Kidney tubule cell (primary cell): ENCODE measurements at places on chromosomes 1 and 21.

DNA sequence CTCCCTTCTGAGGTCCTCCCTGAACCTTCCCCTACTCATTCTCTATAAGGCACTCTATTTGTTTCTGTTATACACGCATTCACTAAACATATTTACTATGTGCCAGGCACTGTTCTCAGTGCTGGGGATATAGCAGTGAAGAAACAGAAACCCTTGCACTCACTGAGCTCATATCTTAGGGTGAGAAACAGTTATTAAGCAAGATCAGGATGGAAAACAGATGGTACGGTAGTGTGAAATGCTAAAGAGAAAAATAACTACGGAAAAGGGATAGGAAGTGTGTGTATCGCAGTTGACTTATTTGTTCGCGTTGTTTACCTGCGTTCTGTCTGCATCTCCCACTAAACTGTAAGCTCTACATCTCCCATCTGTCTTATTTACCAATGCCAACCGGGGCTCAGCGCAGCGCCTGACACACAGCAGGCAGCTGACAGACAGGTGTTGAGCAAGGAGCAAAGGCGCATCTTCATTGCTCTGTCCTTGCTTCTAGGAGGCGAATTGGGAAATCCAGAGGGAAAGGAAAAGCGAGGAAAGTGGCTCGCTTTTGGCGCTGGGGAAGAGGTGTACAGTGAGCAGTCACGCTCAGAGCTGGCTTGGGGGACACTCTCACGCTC is 572 bp downstream of the CYB5RL start:
- no peak for DNase-seq

DNA sequence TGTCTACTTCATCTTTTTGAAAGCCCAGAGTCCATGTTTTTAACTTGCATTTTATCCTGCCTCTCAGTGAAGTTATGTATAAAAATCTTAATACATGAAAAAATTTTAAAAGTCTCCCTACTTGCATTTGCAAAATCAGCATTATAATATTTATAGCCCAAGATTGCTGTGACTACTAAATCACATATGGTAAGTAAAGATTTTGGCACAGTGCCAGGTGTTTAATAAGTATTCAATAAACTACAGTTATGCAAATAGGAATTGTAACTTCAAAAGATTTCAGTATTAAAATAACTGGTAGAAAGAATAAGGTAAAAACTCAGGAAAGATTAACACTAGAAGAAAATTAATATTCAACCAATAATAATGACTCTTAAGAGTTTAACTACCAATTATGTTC is 641.7 kb downstream of the LRRIQ3 start:
- no peak for DNase-seq

- peak; percentile 18 for DNase-seq
Observed at GRCh38 chr1:160544647-160545046, 21.6 kb upstream of the SLAMF6 start.

GRCh38 chr1:161763522-161764098 is 2.5 kb upstream of the ATF6 start:
- DNase-seq, result peak; percentile 39

DNA sequence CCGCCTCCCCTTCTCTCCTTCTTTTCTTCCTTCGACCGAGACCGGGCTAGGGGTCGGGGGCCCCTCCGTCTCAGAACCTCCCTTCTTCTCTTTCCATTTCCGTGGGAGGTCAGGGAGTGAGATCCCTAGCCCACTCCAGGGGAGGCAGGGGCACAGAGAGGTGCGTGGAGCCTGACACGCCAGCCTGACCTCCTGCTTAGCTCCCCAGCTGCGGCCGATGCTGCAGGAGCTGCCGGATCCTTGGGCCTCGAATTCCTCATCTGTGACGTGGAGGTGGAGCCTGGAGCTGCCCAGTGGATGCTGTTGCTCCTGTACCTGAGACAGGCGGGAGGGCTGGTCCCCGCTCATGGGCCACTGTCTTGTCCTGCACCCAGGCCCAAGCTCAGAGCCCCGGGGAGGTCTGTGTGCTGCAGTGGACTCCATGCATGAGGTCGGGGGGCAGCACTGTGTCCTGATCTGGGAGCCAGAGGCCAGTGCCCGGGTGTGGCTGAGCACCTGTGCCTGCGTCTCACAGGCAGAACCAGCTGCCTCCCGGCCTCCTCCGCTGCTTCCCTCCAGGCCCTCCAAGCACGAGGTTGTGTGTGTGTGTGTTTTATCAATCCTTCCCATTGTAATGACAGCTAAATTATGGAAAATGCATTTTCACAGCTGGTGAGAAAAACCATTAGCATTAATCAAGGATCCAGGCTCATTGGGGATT is 55.3 kb upstream of the TTC34 start:
- DNase-seq, result no peak

DNA sequence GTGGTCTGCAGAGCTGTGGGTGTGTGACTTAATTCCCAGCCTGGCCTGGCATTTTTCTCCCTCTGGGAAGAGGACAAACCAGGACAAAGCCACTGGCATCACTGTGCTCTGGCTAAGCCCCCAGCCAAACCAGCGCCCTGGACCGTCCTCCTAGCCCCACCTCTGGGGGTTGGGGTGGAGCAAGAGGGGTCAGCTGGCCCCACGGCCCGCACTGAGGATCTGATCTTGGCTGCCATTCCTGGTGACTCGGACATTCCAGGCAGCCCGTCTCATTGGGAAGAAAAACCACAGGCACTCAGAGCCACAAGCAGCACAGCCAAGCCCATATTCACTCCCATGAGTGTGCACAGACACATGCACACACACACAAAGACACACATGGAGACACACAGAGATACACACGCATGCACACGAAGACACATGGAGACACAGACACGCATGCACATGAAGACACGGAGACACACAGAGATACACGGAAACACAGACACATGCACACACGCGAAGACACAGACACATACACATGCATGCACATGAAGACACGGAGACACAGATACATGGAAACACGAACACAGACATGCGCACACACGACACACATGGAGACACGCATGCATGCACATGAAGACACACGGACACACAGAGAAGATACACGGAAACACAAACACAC is 2.3 kb upstream of the MXRA8 start:
- DNase-seq, result peak; percentile 94

DNA sequence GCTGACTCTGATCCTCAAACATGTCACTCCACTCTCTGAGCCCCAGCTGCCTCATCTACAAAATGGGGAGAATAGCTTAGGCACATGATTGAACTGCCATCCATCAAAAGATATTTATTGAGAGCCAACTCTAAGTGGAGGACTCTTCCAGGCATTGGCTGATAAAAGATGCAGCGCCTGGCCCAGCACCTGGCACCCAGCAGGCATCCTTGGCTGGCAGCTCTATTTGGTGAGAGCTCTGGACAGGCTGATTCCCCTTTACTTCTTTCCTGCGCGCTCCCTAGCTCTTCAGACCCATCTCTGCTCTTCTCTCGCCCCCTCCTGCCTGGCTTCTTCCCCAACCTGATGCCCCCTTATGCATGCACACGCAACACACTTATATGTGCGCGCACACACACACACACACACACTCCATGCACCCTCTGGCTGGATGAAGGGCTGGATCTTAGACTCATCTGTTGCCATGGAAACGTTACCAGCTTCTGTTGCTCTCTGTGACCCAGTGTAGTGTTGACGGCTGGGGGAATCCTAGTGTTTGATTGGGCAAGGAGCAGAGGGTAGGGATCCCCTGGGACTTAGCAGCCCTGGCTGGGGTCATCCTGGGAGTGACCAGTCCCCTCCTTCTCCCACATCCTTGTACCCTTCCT is 49.3 kb downstream of the VWA5B1 start:
- DNase-seq, result no peak

DNA sequence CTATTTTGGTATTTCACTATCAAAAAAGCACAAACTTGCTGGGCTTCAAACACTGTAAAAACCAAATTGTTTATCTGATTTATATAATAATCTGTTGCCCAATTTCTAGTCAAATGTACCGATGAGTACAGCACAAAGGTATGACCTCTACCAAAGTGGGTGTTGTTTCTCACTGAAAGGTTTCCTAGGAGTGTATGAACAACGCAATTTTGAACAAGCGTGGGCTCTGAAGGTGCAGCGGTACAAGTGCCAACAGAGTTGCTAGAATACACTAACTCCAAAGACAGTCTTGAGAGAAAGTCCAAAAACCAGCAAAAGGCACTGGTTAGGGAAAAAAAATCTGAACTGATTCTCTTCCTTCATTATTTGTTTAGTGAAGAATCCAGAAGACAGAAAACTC is 130.4 kb downstream of the ATP1B1 start:
- DNase-seq, result no peak

DNA sequence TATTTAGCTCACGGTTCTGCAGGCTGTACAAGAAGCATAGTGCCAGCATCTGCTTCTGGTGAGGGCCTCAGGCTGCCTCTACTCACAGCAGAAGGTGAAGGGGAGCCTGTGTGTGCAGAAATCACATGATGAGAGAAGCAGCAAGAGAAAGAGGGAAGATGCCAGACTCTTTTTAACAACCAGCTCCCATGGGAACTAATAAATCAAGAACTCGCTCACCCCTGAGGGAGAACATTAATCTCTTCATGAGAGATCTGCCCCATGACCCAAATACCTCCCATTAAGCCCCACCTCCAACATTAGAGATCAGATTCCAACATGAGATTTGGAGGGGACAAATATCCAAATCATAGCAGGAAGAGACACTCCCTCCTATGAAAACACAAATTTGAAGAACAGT is 74.1 kb downstream of the OLFML2B start:
- no peak for DNase-seq

- no peak for DNase-seq
Observed at GRCh38 chr21:36229181-36229580, 72.6 kb downstream of the DOP1B start.

DNA sequence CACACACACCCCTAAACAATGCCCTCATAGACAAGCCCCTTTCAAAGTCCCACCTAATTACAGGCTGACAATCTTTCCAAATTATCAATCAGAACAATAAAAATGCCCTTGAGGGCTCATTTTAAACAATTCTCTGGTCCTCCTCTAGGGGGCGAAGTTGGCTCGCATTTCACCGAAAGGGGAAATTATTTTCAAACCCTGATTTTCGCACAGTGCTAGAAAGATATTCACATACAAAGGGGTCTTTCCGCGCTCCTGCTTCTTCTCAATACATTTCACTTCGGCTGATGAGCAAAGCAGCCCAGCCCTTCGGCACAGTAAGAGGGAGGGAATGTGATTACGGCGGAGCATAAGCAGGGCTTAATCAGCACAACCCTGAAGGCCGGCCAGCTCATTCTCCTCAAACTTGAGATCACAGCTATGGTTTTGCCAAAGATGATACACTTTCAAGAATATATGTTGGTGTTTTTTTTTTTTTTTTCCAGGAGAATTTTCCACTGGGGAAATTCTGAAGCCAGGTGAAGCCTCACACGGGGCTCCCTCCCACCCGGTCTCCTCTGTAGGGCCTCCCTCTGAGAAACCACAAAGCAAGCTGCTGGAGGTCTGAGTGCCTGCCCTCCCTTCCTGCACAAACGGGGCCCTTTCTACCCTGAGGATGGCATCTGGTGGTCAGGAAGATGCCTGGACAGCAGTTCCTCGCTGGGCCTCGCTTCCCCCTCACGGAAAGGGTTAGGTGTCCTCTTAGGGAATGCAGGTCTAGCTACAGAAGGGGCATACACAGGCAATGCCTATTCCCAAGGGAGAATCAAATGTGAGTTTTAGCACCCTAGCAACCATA is 66.9 kb downstream of the GNG12 start:
- peak; percentile 90 for DNase-seq

DNA sequence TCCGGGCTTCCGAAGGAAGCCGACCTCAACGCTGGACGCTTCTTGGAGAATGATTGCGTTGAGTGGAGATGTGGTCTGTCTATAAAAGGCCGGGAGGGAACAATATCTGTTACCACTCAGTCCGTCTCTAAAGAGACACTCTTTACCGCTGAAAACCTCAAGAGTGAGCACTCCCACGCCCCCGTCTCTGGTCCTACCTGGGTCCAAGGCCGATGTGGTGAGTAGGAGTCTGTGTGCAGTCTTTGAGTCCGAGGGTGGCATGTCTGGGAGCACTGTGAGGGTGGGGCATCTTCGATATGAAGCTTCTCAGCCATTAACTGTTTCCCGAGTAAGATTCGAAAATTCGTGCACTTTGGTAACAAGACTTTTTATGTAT is 576 bp downstream of the ZFP69 start:
- peak; percentile 7 for DNase-seq
